Hindlimb muscle (tissue), 1 donor: ENCODE measurements at places on chromosomes 2 and 18.

- DNase-seq = no peak
These were observed 69.3 kb downstream of the CLIP4 start for GRCh38 chr2:29184531-29184930.

DNA sequence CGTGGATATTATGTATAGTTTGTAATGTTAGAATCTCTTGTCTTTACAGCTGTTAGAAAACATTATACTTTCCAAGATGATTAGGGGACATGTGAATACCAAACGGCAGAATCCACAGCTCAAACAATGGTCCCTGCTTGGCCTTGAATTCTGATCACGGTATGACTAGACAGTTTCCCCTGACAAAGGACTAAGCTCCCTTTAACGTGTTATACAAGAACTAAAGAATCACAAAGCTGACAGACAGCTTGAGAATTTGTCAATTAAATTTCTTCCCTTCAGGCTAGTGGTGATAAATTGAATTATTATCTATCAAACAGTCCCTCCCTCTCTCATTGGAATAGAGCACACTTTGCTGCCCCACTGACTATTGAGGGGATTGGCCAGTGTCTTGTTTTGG lies 359.2 kb upstream of the ID2 start:
- no peak for DNase-seq

DNA sequence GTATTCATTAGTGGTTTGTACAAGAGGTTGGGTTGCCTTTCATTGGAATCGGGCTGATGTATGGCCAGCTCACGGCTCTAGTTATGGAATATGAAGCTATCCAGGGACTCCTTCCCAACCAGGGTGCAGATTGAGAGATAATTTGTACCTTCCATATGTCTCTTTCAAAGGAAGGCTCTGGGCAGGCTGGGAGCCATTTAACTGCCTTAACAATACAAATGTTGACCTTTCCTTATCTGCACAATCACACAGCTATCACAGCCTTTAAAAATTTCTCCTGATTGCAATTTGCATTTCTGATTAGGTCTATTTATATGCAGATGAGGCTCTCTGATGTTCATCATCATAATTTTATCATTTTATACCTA lies 58.7 kb downstream of the MYO3B start:
- DNase-seq = no peak

DNA sequence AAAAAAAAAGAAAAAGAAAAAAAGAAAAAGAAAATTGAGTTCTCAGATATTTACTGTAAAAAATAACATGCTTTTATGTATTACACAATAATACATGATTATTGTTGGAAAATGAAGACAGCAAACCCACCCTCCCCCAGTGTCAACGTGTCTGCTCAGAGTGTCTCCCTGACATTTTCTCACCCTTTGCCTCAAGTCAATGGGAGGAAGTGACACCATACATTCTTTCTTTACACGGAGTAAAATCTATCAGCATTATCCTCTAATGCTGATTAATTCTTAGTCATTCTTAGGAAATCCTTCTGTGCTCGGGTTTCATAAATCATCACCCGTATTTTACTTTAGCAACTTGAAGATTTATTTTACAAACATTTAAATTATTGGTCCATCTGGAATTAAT lies 32.0 kb downstream of the CTAGE1 start:
- DNase-seq = no peak

GRCh38 chr2:153145470-153145978 lies 333.0 kb downstream of the RPRM start:
- DNase-seq = no peak

GRCh38 chr2:19702267-19702666 lies 199.5 kb downstream of the TTC32 start:
- DNase-seq = no peak

DNA sequence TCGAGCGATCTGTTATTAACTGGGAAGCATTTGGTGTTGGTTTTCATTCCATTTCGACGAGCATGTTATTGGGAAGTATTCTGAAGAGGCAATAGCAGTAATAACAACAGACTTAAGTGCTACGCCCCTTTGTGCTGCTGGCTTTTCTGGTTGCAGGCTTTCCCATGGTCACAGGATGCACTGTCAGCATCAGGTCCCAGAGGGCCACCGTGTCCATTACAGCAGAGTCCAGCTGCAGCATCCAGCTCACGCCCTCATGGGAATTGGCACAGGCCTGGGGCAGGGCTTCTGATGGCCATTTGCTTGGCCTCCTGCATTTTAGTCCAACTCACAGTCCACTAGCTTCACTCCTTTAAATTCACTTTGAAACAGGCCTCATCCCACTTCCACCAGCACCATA lies 44.4 kb downstream of the BCL2L11 start:
- peak; percentile 34 for DNase-seq

GRCh38 chr2:33903215-33903614 lies 304.1 kb upstream of the FAM98A start:
- DNase-seq = no peak

DNA sequence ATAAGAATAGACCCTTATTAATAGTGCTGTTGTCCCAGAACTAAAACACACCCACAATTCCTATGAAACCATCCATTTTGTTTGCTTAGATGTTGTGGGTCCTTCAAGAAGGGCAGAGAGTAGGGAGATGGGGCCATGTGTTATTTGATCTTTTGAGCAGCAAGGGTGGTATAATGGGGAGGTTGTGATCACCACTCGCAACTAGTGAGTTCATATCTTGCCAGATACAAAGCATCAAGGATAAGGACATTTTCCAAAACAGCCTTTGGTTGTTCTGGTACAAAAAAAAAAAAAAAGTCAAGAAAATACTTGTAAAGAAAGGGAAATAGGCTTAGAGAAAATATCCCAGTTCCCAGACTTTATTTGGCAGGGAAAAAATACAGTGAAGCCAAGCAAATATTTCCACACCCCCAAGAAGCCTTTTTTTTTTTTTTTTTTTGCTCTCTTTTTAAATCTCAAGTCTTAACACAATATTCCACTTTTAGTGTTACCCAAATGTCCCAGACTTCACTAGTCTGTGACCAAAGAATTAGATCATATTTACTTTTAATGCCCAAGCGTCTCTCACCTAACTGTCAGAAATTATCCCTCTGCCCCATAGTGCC lies 54.1 kb downstream of the ANTXR1 start:
- DNase-seq = peak; percentile 53

DNA sequence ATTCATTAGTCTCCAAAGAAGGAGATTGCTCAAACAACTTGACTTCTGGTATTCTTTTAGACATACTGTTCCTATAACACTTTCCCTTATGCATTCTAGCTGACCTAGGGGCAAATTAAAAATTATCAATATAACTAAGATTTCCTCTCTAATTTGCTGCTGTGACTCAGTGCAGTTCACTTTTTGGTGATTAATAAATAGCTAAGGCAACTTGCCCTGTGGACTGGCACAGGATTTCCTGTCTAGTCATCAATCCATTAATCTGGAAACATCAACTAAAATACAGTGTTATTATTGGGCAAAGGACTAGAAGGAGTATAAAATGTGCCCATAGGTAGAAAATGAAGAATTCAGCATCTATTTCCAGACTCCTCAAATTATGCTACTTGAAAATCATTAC lies 83.5 kb upstream of the SERPINE2 start:
- DNase-seq = no peak

- DNase-seq = no peak
These were observed 644.4 kb downstream of the PLCL1 start for GRCh38 chr2:198448789-198449188.

GRCh38 chr2:197256547-197257170 lies 53.9 kb downstream of the ANKRD44 start:
- DNase-seq = no peak

DNA sequence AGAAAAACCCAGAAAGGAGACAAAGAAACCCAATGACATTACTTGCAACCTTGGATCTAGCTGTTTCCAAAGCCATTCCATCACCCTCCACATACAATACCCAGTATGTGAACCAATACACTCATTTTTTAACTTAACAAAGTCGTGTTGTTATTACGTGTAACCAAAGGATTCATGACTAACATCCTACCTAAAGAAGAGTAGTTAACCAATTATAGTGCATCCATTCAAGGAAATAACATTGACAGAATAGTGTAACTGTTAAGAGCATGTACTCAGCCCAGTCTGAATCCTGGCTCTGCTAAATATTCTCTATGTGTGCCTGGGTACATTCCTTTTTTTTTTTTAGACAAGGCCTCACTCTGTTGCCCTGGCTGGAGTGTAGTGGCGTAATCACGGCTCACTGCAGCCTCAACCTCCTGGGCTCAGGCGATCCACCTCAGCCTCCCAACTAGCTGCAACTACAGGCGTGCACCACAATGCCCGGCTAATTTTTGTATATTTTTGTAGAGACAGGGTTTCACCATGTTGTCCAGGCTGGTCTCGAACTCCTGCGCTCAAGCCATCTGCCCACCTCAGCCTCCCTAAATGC lies 9.9 kb downstream of the TLK1 start:
- DNase-seq = no peak

GRCh38 chr2:60872510-60872928 lies 8.9 kb upstream of the REL start:
- no peak for DNase-seq

GRCh38 chr18:48627216-48627615 lies 88.4 kb downstream of the CTIF start:
- no peak for DNase-seq

DNA sequence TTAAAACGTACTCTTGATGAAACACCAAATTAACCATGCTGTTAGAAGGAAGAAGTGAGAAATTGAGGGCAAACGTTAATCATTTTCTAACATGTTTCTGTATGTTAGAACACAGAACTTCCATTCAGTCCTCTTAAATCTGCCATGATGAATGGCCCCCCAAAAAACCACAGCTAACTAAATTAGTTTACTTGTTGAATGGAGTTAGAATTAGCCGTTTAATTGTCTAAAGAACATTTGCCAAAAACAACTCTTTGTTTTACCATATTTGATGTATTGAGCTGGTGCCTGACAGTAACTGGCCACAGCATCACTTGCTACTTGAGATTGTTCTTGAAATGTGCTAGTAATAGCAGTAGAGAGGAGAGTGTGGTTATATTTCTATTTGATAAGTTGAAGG lies 12.7 kb downstream of the CCNYL1 start:
- no peak for DNase-seq

DNA sequence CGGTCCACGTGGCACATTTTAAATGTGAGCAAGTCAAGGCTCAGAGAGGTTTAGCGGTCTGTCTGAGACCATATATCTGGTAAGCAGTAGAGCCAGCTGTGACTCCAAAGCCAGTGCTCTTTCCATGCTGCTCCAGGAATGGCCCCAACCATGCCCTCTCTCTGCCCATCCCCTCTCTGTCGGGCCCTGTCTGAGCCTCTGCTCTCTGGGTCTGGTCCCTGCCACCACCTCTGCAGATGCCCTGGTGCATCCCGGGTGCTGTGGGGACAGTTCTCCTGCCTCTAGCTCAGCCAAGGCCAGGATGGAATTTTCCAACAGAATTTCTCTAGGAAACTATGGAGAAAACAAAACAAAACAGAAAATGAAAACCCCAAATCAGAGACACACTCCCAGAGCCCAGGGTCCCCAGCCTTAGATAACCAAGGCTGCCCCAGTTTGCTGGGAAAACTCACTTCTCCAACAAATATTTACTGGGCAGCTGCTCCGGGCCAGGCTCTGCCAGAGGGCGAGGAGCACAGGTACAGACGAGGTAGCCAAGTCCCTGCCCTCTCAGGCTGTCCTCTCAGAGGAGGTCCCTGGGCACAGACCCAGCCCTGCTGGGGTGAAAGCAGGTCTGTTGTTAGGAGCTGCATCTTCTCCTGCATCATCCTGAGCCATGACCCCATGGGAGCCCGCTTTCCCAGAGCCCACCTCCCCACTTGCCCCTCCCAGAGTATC lies 9.2 kb downstream of the ADRA2B start:
- no peak for DNase-seq

DNA sequence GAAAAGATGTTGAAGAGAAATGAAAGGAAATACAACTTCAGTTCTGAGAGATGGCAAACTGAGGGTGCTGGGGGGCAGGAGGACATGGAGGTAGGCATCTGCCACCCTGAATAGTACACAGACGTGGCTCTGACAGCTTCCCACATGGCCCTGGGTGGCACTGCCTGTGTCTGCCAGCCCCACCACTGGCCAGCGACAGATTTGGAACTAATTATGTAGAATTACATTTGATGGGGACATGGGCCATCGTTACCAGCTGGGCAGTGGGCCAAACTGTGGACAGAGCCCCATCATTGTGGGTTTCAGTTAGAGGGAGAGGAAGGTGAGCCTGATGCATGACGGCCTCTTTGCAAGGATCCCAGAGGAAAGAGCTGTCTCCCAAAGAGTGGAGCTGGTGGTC lies 216.0 kb upstream of the HAAO start:
- no peak for DNase-seq

DNA sequence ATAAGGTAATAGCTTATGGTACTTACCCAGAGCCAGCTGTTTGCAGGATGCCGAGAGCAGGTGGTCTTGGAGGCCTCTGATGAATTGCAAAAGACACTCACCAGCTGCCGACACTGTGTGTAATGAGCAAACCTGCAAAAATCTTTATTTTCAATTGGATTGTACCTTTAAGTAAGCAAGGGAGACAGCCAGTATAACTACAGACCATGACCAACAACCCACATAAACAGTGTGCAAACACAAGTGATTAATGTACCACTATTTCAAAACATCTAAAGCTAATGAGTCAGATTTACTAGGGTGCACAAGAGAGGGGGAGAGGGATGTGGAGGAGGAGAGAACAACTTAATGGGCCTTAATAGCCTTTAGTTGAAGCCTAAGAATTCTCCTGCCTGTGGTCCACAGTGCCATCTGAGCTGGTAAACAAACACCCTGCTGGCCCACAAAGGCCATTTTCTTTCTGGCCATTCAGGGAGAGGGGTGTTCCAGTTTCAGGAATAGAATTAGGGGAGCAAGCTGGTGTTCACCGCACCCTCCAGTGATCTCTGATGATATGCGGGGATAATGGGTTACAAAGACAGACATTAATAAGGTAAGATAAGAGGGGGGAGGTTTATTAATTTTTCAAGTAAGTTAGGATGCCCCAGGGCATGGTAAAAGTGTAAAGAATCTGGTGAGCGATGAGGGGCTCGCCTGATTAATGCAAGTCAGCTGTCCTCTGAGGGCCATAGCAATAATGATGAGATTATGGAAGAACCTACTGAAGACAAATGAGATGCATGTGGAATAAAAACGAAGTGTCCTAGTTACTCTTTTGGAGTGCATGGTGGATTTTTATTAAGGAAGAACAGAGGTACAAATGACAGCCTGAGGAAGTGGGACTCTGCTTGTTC lies 196.4 kb downstream of the HRH4 start:
- no peak for DNase-seq

- no peak for DNase-seq
These were observed 39.6 kb upstream of the NEMP2 start for GRCh38 chr2:190574169-190574568.

GRCh38 chr2:71776227-71776626 lies 322.9 kb downstream of the DYSF start:
- no peak for DNase-seq

- no peak for DNase-seq
These were observed 67.3 kb downstream of the ASB1 start for GRCh38 chr2:238493880-238494572.

GRCh38 chr2:47295131-47295980 lies 107.6 kb upstream of the MSH2 start:
- no peak for DNase-seq

GRCh38 chr2:28431741-28432140 lies 39.1 kb downstream of the FOSL2 start:
- no peak for DNase-seq

- no peak for DNase-seq
These were observed 121.5 kb downstream of the WDSUB1 start for GRCh38 chr2:159165048-159165447.

GRCh38 chr2:235096447-235096846 lies 144.6 kb downstream of the SH3BP4 start:
- no peak for DNase-seq
